ENCODE measurements at places on chromosomes 11 and 22.

DNA sequence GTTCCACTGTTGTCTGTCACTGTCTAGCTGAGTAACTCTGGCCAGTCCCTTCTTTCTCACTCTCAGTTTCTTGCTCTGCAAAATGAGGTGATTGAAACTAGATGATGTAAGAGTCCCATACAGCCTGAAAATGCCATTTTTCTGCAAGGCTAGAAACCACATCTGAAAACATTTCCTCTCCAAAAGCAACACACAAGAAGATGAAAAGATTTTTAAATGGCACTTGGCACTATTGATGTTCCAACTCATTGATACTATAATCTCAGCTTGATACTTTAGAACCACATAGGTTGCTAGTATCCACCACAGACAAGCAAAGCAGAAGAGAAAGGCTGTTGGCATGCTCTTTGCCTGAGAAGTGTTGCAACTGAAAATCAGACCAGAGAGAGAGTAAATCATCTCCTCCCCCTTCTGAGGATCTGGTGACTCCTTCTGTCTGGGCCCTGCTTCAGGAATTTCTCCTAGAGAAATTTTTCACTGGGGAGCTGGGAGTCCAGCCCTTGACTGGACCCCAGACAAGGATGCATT, 1217.9 kb downstream of the LRRC4C start:
- DNase-seq: no peak

- DNase-seq: no peak
These were observed 20.5 kb upstream of the TEAD1 start for GRCh38 chr11:12653729-12654128.

- DNase-seq: no peak
These were observed 315.0 kb downstream of the BRD1 start for GRCh38 chr22:49512487-49513165.

- DNase-seq: peak; percentile 27
These were observed 483 bp upstream of the ABTB2 start for GRCh38 chr11:34358258-34358727.

DNA sequence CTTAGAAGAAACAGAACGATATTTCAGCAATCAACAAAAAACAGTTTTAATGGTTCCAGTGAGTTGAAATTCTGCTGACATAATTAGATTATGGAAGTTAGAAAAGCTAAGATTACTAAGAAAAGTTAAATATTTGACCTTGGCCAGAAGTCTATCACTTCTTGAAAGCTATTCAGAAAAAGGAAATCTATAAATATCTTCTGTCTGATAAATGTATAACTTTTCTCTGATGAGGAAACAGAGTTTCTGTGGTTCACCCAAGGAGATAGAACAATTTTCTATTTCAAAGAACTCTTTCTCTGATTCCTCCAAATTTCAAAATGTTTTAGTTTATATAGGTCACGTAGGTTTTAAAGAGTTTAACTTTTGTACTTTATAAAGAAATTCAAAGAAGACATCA, 438.4 kb upstream of the CHORDC1 start:
- DNase-seq: no peak

GRCh38 chr11:34604145-34604544, 16.7 kb upstream of the EHF start:
- no peak for DNase-seq

DNA sequence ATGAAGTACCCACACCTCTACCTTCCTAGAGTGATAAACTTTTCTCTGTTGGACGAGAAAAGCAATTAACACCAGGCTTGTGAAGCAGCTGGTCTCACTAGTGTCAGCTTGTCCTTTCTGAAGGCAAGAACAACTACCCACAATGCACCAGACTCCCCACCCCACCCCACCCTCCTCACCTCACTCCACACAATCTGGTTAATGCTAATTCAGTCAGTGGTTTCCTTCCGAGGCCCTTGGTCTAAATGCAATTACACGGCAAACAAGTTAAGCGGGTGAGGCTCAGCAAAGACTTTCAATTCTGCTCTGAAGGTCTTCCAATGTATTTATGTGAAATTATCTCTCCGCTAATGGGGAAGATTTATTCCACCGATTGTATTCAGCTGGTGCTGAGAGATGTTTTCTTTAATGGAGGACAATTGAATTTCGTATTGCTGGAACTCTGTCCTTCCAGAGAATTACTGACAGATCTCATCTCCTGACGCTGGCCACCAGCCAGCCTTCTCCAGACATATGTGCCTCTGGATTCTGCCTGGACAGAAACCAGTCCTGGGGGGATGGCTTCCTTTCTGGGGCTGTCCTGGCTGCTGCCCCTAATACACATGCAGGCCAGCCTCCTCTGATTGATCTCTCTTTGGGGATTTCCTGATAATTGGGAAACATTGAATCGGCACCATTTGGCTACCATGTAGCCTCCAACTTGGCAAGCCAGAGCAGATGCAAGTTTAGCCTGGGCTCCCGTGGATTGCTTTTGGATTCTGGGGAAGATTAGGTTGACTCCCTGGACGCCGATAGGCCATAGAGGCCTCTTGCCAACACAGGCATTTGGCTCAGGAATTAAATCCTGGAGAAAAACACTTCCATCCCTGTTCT, 165.8 kb upstream of the NARS2 start:
- no peak for DNase-seq

DNA sequence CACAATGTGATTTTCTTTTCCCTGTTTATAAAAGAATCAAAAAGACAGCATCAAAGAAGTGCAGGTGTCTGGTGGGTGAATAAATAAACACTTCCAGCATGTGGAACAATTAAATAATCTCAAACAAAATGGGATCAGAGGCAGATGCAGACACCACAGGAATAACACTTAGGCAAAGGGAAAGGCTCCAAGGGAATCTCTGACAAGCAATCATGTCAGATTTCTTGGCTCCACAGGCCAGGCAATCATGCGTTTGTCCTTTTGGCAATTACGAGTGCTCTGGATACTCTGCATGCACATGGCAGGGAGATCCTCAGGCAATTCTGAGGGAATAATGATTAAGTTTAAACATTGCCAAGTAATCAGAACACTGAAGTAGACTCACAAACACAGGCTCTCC, 403.5 kb upstream of the LUZP2 start:
- DNase-seq: no peak

DNA sequence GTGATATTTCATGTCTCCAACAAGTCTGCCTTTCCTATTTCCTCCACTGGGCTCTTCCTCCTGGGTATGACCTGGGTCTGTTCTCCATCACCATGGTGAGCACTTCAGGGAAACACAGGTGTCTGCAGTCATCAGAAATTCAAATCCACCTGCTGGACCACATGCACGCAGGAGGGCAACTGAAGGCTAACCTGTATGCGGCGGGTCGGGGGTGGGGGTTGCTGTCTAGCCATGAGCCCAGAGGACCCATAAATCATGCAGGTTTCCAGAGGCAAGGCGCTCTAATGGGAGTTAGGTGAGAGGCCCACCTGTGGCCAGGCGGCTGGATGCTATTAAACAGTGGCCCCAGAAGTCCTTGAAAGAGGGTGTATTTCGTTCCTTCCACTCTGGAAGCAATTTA, 11.1 kb upstream of the PAMR1 start:
- DNase-seq: no peak

GRCh38 chr11:118155776-118156530, 3.3 kb upstream of the SCN4B start:
- DNase-seq: no peak

DNA sequence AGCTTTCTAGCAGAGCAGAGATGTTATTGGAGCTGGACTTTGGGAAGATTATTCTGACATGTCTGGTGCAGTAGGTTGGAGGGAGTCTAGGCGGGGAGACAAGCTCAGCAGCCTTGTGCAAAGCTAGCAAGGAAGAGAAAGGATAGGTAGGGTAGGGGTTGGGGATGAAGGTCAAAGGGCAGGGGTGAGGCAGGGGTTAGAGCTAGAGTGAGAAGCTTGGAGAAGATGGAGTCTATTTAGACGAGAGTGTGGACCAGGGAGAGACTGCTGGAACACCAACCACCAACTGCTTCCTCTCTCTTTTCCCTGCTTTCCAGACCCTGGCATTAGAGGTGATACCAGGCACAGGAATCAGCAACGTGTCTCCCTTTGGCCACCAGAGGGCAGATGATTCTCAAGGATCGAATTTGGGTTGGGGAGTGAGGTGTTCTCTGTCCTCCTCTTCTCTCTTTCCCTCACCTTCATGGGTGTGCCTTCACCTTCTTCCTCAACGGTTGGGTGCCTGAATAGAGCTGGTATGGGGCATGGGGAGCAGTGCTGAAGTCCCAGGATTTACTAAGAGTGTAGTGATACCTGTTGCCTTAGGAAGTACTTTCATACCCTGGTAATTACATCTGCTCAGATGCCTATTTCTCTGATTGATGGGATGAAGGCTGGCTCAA, 1.8 kb upstream of the MARK2 start:
- no peak for DNase-seq

DNA sequence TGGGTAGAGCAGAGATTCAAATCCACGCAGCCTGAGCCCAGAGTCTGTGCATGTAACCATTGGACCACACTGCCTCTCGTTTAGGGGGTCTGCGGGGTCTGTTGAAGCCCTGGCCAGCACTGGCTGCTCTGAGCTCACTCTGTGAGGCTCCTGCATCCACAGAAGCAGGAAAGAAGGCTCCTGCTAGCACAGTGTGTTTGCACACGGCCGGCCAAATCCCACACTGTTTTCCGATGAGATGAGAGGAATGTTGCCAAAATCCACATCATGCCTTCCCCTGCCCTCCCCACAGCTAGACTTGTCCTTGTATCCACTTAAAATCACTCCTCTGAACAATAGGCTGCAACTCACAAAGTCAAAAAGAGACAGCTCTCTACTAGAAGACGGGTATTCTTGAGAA, 10.6 kb upstream of the SLC22A12 start:
- no peak for DNase-seq

GRCh38 chr22:30416403-30416802, 9.2 kb upstream of the MTFP1 start:
- no peak for DNase-seq

DNA sequence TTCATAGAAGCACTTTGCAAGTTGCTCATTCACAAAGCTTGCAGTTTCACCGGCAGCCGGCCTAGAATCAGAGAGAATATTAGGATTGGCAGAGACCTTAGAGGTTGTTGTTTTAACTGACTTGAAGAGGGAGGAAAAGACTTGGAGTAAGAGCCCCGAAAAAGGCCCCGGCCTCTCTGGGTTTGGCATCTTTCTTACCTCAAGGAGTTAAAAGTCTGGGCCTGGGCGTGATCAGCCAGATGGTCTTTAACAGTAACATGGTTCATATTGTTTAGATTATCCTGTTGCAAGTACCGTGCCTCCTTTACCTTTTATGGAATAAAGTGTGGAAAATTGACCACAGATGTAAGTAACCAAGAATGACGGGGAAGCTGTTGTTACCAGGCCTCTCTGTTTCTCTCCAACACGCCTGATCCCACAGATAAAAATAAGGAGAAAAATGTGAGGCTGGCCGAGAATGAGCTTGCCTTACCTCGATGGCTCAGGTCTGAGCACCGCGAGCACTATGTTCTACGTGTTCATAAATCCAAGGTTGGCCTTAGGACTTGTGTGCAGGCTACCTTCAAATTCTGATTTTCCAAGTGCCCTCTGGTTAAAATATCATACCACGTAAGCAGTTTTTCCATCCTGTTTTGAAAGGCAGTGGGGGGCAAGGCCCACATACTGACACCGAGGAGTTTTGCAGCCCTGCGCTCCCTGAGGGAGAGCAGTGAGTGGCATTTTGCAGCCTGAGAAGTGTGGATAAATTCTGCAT, 56.4 kb downstream of the PARVA start:
- DNase-seq: no peak

DNA sequence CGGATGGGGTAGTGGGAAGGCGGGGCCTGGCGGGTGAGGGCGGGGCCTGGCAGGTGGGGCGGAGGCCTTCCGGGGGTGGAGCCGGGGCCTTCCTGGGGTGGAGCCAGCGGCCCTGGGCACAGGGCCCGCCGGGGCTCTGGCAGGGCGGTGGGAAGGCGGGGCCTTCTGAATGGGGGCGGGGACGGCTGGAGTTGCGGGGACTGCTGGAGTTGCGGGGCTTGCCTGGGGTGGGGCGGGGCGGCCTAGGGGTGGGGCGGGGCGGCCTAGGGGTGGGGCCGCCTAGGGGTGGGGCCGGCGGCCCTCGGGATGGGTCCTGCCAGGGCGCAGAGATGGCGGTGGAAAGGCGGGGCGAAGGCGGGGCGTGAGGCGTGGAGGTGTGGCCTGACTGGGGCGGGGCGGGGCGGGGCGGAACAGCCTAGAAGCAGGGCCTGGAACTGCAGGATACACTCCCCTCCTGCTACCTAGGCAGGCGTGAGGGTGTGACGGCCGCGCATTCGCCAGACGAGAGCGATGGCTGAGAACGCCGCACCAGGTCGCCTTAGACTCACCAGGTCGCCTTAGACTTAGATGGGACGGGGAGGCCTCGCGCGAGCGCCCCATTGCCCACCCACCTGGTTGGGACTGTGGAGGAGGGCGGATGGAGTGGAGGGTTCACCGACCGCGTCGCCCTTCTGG, 19.3 kb downstream of the RRP7A start:
- DNase-seq: peak; percentile 70

- DNase-seq: no peak
These were observed 43.0 kb upstream of the NTM start for GRCh38 chr11:131327421-131327820.

DNA sequence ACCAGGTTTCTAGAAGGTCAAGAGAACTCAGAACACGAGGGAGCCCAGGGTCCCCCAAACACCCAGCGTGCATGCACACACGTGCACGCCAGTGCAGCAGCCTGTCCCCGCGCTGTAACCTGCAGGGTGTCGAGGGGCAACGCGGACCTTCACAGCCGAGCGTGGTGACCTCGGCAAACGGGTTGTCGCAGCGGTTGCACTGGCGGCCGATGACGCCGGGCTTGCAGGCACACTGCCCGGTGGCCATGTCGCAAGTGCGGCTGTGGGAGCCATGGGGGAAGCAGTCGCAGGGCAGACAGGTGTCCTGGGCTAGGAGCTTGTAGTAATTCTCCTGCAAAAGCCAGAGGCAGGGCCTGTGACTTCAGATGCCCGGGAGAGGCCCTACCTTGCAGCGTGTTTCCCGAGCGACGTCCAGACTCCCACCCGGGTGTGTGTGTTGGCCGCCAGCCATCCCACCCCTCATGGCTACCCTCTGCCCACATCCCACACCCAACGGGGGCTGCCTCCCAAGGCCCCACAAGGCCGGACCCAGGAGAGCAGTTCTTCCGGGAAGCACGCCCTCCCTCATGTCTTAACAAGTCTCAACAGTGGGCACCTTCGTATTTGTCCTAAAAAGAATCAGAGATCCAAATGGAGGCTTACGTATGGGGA, 56.1 kb downstream of the TRMU start:
- no peak for DNase-seq

DNA sequence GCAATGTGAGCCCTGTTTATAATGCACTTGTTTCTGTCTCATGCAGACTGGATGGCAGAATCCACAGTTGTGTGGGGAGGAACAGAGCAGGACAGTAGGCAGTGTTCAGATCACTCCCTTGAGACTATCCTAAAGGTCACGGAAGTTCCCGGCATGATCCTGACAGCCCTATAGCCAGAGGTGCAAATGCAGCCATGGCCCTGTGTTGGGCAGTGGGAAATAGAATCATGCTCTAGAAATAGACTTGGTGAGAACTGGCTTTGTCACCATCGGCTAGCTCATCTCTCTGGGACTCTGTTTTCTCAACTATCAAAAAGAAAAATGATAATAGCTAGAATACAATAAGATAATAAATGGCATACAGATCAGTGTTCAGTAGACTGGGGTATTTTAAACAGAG, 123.2 kb downstream of the FEZ1 start:
- no peak for DNase-seq

- DNase-seq: no peak
These were observed 442.9 kb downstream of the AASDHPPT start for GRCh38 chr11:106520146-106520912.

All from activated gamma-delta T cell (primary cell).